ENCODE measurements at places on chromosomes 12 and 14. TPM values are rescaled to one million over a fixed set of nuclear protein-coding genes. Genes with fewer than 3 reads are reported as not detected.

GRCh38 chr14:63833728-63834127, 19.1 kb upstream of the SYNE2 start:
- no peak for DNase-seq

- no peak for DNase-seq
These were observed 261.4 kb upstream of the USP15 start for GRCh38 chr12:61998791-61999190.

DNA sequence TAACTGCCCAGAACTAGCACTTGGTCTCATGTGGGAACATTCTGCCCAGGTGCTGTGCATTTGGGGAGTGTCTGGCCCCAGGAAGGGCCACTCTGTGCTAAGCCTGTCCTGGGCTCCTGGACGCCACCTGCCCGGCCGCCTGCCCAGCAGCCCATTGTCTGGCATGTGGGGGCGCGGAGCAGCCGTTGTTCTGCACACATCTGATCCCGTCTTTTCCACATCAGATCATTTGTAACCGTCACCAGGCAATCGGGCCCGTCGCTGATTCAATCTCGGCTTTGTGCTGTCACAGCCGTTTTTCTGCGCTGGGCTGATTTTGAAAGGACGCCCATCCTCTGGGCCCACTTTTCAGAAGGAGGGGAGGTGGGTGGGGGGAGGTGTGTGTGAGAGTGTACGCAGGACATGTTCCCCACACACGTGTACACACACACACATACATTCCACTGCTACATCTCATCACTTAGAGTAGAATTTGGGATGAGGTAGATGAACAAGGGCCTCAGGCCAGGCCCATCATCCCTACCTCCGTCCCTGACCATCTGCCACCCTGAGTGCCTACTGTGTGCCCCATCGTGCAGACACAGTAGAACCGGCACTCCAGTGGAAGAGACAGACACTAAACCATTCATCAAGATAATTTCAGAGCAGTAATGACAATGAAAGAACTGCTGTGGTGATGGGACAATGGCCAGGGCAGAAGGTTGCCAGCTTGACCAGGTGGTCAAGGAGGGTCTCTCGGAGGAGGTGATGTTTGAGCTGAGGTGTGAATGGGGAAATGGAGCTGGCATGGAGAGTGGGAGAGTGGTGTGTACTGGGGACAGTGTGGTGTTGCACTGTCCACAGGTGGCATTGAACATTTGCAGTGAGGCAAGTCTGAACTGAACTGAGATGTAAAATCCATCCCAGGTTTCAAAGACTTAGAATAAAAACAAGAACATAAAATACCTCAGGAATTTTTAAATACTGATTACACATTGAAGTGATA, 19.0 kb downstream of the FAM222A start:
- no peak for DNase-seq

DNA sequence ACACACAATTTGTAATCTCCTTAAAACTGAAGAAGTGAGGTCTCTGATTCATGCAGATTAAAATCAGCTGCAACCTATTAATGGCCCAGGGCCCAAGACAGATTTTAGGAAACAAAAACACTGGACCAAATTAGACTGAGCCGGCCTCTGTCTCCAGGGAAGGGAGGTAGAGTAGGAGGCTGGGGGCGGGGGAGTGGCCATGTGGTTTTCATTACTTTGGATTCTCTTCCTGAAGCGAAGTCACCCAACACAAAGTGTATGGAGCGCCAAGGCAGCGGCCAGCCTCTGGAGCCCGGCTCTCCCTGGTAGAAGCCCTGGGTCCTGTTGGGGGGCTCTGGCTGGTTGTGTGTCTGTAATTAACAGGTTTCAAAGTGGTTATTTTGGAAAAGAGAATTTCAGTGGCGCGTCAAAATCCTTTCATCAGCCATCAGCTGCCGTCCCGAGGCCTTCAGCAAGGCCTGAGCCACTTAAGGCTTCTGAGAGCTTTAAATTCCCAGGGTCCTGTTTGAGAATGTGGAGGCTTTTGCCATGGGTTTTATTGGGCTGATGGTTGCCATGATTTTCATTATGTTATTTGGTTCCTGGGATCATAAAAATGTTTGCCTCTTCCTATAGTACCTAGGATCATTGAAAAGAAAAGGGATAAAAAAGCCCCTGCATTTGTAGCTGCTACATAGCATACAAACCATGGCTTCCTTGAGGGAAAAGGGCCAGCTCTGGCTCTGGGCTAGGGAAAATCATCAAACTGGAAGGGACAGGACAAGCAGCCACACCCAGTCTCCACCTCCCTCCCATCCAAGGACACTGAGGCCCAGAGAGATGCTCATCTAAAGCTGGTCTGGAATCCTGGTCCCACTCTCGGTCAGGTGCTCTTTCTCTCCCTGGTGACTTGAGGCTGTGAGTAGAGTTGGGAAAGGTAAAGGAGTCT, 282.4 kb downstream of the ZFP36L1 start:
- peak; percentile 88 for DNase-seq

- DNase-seq, result no peak
These were observed 120.9 kb upstream of the ATP2B1 start for GRCh38 chr12:89829434-89829975.

DNA sequence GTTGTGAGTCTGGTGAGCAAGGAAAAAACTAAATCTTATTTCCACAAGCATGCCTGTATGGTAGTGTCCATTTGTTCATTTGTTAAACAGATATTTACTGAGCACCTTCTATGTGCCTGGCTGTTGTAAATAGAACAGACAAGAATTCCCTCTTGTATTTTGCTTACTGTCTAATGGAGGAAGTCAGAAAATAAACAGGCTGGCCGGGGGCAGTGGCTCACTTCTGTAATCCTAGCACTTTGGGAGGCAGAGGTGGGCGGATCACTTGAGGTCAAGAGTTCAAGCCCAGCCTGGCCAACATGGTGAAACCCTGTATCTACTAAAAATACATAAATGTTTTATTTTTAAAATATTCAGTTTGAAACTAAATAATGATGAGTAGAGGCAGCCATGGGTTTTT, 79.3 kb downstream of the GTF2A1 start:
- no peak for DNase-seq

DNA sequence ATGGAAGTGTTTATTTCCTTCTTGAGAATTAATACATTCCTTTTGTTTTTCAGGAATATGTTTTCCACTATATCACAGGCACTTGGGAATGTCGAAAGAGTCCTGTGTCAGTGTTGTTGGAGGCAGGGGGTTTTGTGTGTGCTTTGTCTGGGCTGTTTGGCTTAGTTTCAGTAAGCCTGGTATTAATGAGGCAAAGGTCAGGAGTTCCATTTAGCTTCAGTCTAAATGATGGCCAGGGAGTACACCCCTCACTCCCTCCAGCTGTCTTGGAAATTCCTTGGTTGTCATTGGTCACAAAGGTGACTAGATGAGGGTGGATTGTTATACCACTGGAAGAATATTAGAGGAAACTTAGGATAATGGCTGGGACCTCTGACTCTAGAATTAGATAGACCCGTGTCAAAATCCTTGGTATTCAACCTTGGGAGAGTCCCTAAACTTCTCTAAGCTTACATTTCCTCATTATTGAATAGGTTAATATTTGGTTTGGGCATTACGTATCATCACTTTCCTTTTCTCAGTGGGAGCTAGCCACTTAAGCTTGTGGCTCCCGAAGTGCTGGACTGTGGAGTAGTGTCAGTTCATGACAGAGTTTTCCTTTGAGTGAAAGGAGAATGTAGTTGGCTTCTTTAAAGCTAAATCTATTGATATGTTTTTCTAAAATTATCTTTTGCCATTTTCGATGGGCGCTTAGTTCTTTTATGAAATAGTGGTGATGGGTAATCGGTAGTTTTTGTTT, 5.2 kb downstream of the FRS2 start:
- peak; percentile 34 for DNase-seq

GRCh38 chr14:24388474-24389179, 10.2 kb upstream of the NYNRIN start:
- no peak for DNase-seq

DNA sequence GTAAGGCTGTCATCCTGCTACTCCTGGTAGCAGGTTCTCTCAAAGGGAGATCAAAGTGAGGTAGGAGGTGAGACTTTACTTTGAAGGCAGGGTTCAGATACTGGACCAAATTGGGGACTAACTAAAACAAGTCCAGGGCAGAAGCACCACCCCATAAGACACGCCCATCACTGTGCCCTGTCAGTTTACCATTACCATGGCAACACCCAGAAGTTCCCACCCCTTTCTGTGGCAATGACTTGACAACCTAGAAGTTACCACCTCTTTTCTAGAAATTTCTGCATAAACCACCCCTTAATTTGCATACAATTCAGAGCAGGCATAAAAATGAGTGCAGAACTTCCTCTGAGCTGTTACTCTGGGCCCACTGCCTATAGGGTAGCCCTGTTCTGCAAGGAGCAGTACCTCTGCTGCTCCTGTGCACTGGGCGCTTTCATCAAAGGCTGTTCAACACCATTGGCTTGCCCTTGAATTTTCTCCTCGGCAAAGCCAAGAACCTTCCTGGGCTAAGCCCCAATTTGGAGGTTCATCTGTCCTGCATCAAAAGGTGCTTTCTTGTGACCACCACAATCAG, 64.8 kb upstream of the MAX start:
- DNase-seq, result no peak

Gene KRT75
- 84.8 TPM for total RNA-seq

Gene CCDC175
- total RNA-seq, result not detected

Gene DCD
- total RNA-seq, result not detected
